Foreskin fibroblast (primary cell): ENCODE measurements at places on chromosomes 3 and 15.

DNA sequence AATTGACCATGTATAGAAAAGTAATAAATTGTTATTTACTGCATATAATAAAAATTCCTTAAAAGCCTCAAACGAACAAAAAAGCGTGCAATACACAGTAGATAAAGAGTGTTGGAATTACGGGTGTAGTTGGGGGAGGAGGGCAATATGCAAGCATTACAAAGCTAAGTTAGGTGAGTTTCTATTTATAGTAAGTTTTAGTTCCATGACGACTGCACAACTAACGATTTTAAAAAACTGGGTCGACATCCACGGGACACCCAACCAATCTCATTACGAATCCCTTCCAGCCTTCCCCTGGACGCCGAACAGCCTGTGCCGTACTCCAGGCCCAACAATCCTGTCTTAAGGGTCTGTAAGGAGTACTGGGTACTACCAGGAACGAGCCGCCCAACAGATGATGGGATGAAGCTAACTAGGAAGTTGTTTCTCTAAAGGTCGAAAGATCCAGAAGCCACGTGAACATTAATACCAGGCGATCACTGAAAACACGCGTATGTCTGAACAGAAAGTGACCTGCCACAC is 677 bp downstream of the POLQ start:
- peak; percentile 20 for DNase-seq

- no peak for DNase-seq
Measured at GRCh38 chr15:71677352-71677751, 133.0 kb upstream of the NR2E3 start.

- DNase-seq: no peak
Measured at GRCh38 chr3:66507423-66508260, 6.8 kb upstream of the LRIG1 start.

DNA sequence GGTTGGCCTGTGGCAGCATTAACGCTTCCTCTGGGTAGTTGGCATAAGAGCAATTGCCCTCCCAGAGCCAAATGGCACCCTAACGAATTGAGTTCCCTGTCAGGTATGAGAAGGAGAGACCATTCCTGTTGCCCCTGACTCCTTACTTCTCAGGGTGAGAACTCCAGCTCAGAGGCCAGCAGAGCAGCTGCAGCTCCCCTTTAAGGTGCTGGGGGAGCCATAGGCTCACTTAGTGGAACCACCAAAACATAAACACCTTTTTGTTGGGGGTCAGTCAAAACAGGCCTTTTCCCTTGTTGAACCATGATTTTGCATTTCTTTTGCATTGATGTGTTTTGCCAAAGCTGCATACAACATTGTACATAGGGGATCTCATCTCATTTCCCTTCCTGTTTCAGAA is 28.1 kb upstream of the LHFPL4 start:
- DNase-seq: no peak

- DNase-seq: no peak
Measured at GRCh38 chr3:138457863-138458735, 23.7 kb downstream of the ESYT3 start.

- no peak for DNase-seq
Measured at GRCh38 chr3:126417981-126418530, 23.3 kb downstream of the CFAP100 start.

- DNase-seq: no peak
Measured at GRCh38 chr3:73885862-73886261, 261.1 kb upstream of the PDZRN3 start.

DNA sequence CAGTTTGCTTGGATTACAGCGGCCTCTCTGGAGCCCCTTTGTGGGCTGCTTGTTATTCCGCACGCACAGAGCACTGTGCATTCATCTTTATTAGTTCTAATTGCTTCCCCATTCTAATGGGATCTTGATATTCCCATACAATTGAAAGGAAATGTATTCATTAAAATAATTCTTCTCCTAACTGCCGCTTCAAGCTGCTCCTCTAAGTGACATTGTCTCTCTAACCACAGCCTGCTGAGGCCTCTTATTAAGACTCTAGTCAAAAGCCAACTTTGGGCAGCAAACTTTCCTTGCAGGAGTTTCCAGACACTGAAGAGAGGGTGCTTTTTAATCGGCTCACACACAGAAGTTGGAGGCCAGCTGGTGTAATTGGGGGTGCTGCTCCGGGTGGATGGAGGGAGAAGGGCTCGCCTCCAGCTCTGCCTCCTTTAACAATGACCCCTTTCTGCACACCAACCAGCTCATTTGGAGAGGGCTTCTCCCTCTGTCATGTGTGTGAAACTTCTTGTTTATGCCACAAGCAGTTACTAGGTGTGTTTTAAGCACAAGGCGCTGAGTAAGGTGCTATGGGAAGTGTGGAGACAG is 5.6 kb upstream of the MAGEF1 start:
- DNase-seq: no peak

DNA sequence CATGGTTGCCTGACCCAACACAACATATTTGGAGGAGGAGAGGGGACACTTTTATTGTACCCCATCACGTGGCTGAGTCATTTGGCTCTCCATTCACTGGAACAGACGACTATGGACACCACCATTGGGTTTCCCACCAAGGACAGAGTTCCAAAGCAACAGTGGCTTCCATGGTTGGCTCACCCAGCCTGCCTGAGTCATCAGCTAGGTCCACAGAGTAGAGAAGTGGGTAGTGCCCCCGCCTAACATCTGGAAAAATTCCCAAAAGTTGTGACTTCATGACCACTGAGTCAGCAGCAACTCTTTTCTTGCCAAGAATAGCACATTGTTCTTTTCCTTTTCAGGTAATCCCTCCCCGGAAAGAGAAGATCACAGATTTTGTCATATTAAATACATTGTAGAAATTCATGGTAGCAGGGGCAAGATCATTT is 3.0 kb upstream of the PPP1R2 start:
- DNase-seq: peak; percentile 86

- DNase-seq: no peak
Measured at GRCh38 chr3:21398461-21398860, 352.5 kb downstream of the ZNF385D start.

DNA sequence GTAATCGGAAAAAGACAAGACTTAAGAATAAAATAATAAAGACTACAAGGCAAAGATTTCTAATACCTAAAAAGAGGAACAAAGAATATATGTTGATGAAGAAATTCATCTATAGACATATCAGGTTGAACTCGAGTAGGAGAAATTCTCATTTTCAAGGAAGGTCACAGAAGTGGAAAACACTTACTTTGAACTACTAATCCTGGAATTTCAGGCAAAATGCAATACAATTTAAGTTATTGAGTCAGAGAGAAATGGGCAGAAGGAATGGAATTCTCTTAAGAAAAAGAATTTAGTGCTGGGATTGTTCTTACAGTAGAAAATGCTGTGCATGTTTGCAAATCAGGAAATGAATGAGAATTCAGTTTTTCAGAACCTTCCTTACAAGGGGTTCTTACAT is 135.9 kb upstream of the TGFBR2 start:
- no peak for DNase-seq

GRCh38 chr3:172635588-172635987 is 75.3 kb downstream of the NCEH1 start:
- no peak for DNase-seq

DNA sequence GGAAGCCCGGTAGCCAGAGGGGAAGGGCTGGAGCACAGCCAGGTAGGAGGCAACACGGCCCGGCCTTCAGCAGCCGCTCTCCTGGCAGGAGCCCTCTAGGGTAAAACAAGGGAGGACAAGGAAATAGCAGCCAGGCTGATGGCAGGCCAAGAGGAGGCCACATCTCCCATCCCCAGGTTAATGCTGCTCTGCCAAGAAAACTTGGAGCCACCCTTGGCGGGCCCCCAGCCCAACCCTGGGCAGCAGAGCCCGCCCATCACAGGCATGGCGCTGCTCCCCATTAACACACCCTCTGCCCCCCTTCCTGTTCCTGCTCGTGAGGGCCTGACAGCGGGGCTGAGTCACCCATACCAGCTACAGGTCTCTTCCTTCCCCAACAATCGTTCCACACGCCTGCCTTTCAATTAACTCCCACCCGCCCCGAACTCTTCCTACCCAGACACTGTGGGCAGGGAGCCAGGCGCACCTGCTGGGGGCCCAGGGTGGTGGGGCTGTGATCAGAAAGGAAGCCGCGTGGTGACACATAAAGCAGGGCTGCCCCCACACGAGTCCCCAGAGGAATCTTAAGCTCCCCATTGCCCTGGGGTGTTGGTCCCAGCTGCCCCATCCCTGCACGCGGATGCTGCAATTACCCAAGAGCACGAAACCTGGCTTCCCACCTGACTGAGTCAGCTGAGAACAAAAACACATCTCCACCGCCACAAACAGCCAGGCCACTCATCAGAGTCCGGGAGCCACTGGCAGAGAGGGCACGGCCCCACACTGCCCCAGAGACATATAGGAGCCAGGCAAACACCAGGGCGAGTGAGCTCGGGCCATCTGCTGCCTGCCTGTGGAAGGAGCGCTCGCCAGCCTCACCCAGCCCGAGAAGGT is at the start of gene C15orf62:
Gene C15orf62 (plus strand): TSS at position 707 of the 873 bp plus-strand sequence. CDS start 516 bp downstream, outside the sequence.
- no peak for DNase-seq

- peak; percentile 71 for DNase-seq
Measured at GRCh38 chr15:78457101-78457500, 19.1 kb downstream of the IREB2 start.

DNA sequence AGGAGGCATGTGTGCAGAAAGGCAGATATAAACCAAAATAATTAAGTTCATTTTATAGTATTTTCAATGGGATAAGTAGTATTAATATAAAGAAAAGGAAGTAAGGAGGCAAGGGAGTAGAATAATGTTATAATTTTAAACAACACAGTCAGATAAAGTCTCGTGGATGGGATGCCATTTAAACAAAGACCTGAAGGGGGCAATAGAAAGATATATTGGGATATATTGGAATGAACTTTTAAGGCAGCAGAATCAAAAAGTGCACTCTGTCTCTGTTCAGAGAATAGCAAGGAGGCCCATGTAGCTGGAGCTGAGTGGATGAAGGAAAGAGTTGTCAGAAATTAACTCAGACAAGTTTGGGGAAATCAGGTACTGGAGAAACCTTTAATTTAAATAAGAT is 158.7 kb downstream of the CGGBP1 start:
- no peak for DNase-seq

GRCh38 chr15:50066666-50067065 is 52.4 kb downstream of the ATP8B4 start:
- no peak for DNase-seq

DNA sequence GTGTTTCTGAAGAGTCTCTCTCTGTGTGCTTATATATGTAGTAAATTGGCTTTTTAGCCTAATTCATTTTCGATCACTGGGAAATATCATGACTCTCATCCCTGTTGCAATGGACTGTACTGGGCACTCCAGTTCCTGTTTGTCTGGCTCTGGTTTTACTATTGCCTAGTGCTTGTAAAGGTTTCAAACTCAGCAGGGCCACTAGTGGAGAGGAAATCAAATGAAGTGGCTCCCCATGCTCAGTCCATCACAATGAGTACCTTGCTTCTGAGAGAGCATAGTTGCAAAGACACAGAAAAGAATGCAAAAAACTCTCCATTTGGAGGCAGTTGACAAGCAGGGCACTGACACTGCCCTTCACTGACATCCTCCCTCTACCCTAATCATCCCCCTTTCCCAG is 167.8 kb downstream of the TAFA4 start:
- DNase-seq: no peak

GRCh38 chr15:74821091-74821789 is 5.2 kb upstream of the CPLX3 start:
- DNase-seq: peak; percentile 32

DNA sequence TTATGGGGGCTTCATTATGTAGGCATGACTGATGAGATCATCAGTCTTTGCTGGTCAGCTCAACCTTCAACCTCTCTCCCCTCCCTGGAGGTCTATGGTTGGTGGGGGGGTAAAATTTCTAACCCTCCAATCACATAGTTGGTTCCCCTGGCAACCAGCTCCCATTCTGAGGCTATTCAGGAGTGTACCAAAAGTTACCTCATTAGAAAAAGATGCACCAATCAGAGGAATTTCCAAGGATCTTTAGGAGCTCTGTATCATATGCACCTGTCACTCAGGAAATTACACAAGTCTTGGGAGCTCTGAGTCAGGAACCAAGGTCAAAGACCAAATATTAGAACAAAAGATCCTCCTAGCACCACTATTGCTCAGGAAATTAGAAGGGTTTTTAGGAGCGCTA is 21.4 kb upstream of the LEO1 start:
- no peak for DNase-seq

DNA sequence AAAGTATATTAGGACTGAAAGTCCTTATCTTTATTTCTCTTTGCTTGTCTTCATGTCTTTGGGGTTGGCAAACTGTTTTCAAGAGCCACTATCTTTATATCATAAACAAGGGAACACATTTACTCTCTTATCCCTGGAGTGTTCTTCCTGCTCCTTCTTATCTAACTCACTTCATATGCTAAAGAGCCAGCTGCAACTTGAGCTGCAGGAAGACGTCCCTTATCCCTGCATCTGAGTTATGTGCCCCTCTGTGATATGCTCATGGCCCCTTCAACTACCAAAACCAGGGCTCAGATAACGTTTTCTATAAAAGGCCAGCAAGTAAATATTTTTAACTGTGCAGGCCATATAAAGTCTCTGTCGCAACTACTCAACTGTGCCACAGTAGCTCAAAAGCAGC is 137.0 kb upstream of the CRBN start:
- no peak for DNase-seq

DNA sequence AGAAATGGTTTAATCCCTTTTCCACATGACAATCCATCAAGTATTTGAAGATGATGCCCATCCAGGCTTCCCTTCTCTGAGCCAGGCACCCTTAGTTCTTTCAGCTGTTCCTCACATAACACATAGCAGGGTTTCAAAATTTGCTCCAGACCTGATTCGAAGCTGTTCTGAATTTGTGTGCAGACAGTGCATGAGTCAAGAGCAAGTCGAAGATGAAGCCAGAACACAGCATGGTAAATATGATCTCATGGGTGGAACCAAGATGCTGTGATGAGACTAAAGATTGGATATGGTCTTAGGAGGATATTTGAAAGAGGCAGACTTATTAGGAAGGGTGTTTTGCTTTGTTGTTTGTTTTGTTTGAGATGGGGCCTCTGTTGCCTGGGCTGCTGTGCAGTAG is 32.6 kb upstream of the PDE8A start:
- DNase-seq: peak; percentile 68

GRCh38 chr3:3170998-3171397 is 8.5 kb downstream of the CRBN start:
- peak; percentile 7 for DNase-seq

DNA sequence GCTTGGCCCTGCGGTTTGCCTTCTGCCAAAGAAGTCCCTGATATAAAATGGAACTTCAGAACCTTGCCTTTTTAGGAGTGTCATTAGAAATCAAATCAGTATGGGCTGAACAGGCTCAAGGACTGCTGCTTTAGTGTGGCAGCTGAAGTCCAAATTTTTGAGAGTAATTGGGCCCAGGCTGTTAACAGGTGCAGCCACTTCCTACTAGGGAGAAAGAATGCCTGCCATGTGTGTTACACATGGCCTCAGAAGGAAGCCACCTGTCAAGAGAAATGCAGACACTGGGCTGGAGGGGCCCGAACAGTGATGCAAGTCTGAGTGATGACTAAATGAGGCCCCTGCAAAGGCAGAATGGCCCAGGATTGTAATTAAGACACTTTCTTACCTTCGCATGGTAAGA is 786.7 kb upstream of the CFAP20DC start:
- no peak for DNase-seq

- DNase-seq: no peak
Measured at GRCh38 chr3:131538968-131539367, 36.2 kb upstream of the MRPL3 start.
